ENCODE measurements at places on chromosomes 1 and 21.

GRCh38 chr1:232766904-232767303 is 38.3 kb upstream of the MAP10 start:
- DNase-seq = no peak

DNA sequence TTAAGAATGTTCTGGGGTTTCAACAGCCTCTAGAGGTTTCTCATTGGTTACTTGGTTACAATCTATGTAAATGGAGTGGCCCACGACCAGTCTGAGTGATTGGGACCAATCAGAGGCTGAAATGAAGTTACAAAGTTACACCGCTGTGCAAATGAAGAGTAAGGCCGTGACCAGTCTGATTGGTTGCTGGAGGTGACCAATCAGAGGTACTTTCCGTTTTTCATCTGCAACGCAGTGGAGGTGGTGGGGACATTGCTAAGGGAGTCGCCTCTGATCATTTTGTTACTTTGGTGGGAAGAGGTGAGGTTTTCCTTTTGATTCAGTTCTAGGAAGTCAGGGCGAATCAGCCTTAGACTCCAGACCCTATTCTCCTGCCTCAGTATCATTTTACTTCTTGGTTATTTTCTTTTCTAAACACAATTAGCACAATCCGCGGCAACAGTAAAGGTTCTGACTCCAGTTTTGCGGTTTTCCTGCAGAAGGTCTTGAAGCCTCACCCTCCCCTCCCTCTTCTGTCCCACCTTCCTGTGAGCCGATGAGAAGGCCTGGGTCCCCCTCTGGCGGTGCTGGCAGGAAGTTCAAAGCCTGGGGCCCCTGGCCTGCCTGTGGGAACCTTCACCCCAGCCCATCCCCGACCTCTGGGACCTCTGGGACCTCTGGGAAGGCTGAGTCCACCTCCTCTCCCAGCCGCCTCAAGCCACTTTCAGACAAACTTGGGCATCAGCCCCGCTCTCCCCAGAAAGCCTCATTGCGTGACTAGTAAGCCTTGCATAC is 38.7 kb upstream of the TTC34 start:
- no peak for DNase-seq

DNA sequence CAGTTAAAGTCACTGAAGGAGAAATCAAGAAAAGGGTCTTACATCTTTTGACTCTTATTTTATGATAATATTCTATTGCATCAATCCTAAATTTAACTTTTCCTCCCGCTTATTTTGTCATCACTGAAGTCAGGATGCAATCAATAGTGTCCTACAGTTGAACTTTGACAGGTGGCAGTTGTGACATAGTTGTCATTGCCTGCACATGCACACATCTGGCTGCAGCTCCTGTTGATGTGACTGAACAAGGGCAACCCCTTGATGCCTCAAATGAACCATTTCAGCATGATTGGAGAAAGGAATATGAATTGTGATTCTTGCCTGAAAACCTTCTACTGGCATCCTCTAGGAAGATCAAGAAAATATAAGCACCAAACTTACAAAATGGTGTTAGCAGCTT is 157.7 kb downstream of the NTNG1 start:
- no peak for DNase-seq

GRCh38 chr1:89044970-89045721 is 19.9 kb downstream of the GBP1 start:
- DNase-seq = no peak

DNA sequence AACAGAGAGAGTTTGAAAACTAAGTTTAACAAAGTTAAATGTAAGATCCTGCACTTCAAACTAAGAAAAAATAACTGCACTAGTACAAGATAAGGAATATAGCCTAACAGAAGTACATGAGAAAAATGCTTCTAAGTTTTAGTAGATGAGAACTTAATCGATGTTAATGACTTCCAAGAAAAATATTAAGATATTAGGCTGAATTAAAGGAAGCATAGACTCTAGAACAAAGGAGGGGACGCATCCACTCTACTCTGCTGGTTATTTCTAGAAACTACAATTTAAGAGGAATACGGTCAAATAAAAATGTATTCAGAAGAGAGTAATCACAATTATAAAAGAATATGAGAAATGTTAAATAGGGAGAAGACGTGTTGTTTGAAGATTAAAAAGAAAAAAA is 46.3 kb upstream of the SLC16A1 start:
- DNase-seq = no peak

DNA sequence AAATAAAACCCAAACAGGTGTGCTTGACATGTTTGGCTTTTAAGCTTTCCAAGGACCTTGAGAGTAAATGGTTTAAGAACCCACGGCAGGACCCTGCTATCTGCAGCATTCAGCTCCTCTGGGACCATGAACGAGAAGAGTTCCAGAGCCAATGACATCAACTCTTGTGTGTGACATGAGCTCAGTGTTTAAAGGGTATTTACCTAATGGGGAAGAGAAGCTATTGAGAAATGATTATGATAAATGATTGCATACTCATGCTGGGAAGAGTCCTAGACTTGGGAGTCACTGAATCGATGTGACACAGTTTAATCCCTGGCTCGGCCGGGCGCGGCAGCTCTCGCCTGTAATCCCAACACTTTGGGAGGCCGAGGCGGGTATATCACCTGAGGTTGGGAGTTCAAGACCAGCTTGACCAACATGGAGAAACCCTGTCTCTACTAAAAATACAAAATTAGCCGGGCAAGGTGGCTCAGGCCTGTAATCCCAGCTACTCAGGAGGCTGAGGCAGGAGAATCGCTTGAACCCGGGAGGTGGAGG is 55.4 kb downstream of the KANK4 start:
- DNase-seq = no peak

DNA sequence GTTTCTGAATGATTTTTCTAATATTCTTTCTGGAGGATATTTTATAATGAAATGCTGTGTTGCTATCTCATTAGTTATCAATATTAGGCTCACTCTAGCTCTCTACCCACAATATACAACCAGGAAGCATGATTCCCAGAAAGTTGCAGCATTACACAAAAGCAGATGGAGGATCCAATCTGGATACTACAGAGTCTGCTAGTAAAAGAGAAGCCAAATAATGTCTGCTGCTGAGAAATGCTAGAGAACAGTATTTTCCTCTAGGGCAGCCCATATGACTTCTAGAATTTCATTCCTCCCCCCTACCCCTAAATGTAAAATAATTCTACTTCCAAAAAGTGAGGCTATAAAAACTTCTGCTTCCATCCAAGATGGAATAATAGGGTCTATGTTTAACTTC is 239.8 kb downstream of the ZNF648 start:
- DNase-seq = no peak

GRCh38 chr1:246647513-246647912 is 76.7 kb upstream of the SCCPDH start:
- DNase-seq = no peak

DNA sequence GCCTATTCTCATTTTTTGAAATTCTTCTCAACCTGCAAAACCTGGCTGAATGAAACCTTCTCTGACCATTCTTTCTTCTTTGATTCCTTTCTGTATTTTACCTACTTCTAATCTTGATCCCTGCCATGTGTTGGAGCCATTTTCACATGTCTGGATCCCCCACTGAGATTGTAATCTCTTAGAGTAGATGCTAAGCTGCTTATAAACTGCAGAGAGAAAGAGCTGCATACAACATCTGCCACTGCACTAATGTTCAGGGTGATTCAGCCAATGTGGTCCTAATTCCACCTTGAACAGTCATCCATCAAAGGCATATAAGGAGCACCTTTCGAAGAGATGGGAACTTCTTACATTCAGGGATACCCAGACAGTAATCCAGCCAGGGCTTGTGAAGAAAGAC is 16.2 kb upstream of the DAB1 start:
- no peak for DNase-seq

DNA sequence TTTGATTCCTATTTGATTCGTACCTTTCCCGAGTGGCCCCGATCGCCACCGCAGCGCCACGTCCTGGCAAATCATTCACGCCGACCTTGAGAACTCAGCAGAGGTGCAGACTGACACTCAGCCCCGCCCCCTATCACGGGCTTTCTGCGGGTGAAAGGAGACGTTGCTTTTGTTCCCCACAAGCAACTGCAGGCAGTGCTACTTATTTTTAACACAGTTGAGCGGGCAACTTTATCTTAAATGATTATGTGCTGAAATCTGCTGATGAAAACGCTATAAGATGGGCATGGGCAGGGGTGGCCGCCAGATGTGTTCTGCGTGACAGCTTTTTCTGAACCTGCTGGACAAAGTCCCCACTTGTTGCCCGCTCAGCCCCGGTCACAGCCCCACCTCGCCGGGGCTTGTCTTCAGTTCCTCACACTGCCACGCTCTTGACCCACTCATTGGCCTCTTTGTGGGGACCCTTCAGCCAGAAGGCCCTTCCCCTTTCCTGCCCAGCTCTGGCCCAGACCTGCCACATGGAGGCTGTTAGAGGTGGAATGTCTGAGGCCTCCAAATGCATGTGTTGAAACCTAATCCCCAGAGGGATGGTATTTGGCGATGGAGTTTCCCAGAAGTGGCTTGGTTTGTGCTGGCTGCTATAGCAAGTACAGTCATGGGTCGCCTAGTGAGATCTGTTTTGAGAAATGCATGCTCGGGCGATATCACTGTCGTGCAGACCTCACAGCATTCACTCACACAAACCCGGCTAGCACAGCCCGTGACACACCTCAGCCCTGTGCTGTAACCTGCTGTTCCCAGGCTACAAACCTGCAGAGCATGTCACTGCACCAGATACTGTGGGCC is 15.7 kb upstream of the PDXK start:
- no peak for DNase-seq

GRCh38 chr1:53328541-53329499 is 950 bp upstream of the LRP8 start:
- DNase-seq = no peak

DNA sequence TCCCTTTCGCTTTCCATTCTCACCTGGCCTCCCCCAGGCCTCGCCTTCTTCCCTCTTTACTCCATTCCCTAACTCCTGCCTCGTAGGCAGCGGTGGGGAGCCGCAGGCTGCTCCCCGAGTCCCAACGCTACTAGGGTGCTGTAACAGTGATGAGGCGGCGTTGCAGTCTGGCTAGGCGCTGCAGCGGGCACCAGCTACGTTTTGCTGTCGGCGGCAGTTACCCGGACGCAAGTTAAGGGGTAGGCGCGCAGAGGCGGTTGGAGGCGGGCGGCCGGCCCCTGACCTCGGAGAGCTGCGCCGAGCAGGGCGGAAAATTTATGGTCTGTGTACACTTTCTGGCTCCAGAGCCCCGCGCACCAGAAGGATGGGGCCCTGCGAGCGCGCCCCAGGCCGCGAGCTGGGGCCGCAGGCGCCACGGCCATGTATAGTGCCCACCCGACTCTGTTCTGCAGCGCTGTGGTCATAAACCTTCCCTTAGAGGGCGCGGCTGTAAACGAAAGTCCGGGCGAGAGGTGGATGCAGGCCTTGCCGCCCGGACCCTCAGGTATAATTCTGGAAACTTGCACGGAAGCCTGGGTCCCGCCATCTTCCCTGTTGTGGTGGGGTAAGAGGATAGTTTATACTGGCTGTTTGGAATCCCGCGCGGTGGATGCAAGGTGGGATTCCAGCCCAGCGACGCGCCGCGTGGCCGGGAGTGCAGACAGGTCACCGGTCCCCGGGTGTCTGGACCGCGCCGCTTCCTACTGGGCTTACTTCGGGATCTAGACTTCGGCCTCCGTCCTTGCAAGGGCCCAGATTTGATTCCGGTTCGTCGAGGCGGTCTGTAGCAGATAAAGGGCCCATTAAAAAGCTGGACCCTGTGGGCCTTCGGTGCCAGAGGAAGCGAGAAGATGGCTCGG is 15.0 kb downstream of the HLX start:
- DNase-seq = no peak

GRCh38 chr1:115069659-115070308 is 19.5 kb downstream of the TSPAN2 start:
- DNase-seq = no peak

- no peak for DNase-seq
Measured at GRCh38 chr1:167186771-167187170, 33.9 kb upstream of the POU2F1 start.

- DNase-seq = no peak
Measured at GRCh38 chr1:245583081-245583480, 428.3 kb downstream of the KIF26B start.

DNA sequence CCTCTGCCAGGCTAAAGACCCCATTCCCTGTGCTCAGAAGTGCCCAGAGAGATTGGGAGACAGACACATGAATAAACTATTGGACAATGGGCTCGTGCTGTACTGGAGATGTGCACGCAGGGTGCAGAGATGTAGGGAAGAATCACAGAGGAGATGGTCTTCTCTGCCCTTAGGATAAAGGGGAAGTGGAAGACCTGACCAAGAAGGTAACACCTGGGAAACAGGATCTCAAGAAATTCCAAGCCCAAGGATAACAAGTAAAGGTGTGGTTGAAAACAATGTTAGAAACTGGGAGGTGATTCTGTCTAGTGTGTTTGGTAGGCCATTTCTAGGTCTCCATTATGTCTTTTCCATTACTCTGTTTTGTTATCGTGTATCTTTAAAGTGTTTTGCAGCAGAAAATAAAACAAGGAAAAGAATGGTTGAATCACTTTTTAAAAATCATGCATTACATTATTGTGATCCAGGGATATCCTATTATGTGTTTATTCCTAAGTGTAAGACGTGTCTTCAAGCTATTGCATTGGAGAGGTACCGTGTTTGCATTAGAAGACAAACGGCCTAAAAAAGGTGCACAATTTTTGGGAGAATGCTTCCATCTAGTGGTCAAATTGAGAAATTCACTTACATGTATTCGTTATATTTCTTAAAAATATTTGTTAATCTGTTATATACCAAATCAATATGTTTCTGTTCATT is 40.8 kb upstream of the KCTD3 start:
- no peak for DNase-seq

DNA sequence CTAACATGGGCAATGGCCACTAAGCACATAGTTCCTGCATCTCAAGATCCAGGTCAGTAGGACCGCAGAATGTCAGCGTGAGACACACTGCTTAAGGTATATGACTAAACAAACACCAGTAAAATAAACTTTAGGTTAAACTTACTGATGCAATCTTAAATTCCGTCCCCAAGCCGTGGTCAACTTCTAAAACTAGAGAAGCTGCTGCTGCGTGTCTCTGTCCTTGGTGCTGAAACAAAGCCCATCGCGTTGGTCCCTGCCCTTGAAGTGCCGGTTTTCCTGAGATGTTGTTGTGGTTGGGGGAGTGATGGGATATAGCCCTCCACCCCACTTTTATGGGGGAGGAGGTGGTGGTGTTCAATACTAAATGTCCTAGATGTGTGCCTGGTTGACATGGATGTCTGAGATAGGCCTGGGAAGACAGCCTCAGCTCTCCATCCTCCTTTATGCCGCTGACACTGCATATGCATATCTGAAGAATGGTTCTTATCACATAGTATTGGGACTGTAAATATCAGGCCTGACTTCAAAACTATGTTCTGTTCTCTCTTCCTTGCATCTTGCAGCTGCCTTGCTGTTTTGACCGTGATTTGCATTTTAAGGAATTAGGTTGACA is 72.0 kb upstream of the KCNA3 start:
- DNase-seq = peak; percentile 48

DNA sequence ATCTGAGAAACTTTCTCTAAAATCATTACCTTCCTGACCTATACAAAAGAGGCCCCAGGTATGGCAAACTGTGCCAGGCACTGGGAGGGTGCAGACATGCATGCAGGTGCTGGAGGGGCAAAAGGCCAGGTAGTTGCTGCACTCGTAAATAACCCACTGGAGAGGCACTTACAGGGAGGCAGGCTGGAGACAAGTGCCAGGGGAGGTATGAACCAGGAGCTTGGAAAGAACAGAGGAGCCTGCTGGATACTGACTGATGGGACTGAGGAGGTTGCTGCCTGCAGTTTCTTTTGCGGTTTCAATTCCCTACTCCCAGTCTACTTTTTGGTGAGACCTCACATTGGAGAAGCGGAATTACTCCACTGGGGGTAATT is 113.9 kb downstream of the DSCAM start:
- DNase-seq = no peak

GRCh38 chr1:115193046-115193828 is 103.9 kb upstream of the TSPAN2 start:
- DNase-seq = no peak

All from liver (tissue), 10 donors.